Stimulated activated CD8-positive, alpha-beta memory T cell treated with anti-CD3 and anti-CD28 coated beads, Interleukin-12 subunit alpha, Interleukin-12 subunit beta, amount 100 ng/mL, for 4 hours (primary cell): ENCODE measurements at places on chromosomes 1 and 21.

- no peak for DNase-seq
Observed at GRCh38 chr1:220564216-220564615, 36.3 kb downstream of the MARK1 start.

DNA sequence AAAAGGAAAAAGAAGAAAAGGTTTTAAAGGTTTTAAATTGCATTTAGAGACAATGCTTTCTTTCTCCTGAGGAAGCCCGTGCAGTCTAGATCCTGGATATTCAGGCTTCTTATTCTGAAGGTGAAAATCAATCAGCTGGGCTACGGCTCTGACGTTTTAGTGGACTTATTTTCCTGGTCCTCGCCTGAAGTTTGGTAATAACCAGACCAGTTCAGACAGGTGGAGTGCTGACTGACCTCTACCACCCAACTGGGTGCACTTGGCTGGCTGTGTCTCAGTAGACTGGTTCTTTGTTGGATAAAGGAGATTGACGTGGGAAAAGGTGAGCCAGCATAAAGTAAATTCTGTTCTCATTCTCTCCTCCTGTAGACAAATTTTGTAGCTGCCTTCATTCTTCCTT is 7.2 kb upstream of the ATP1A1 start:
- no peak for DNase-seq

GRCh38 chr1:67313934-67314671 is 6.4 kb downstream of the IL12RB2 start:
- no peak for DNase-seq

GRCh38 chr1:77825131-77825709 is 45.8 kb downstream of the MIGA1 start:
- no peak for DNase-seq

- no peak for DNase-seq
Observed at GRCh38 chr21:44375281-44375651, 21.8 kb downstream of the TRPM2 start.

DNA sequence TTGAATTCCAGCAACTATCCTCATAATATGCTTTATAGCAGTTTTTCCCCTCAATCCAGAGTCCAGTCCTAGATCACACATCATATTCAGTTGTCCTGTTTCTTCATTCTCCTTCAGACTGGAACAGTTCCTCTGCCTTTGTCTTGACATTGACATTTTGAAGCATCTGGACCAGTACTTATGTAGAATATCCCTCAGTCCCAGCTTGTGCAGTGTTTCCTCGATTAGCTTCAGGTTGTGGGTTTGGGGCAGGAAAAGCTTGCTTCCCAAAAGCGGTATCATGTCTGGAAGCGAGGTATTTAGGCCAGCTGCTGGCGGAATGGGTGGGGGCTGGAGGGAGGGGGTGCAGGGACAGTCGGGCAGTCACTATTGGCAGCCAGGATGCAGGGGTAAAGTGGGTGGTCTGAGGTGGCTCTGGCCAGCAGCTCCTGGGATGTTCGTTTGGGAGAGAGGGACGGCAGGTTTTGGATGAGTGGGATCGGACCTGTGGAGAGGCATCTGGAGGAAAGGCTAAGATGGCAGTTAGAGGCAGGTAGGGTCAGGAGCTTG is 6.5 kb downstream of the THEMIS2 start:
- DNase-seq = no peak

- DNase-seq = no peak
Observed at GRCh38 chr1:235402457-235403200, 35.4 kb downstream of the TBCE start.

GRCh38 chr1:111553196-111553595 is 49.8 kb upstream of the ADORA3 start:
- DNase-seq = no peak

DNA sequence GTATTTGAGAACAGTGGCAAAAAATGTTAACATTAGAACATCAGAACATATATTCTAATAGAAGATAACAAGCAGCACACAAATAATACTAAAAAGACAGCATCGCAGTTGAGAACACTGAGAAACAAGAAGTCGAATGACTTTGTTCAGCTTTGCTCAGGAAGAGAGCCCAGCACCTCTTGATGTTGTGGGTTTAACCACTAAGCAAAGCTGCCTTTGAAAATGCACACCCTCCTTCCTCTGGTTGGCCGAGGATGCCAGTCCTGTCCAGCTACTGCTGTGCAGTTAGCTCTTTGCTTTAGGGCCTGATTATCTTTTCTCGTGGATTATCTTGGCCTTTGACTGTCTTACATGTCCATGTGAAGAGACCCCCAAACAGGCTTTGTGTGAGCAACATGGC is 60.5 kb downstream of the SPATA46 start:
- no peak for DNase-seq

- no peak for DNase-seq
Observed at GRCh38 chr1:65421351-65422025, 1.0 kb downstream of the LEPR start.

DNA sequence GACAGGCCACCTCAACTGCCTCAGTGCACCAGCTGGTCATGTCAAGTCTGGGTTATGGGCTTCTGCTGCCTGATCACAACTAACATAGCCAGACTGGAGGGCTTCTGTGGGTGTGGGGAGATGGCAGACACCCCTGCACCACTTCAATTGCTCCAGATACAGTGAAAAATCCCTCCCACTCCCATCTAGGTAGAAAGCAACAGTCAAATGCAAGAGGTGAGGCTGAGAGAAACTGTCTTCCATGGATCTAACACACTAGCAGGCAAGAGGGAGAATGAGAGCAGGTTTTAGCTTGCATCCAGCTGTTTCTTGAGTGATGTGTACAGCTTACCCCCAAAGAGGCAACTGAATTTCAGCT is 10.8 kb downstream of the KCNA2 start:
- no peak for DNase-seq

GRCh38 chr1:3004285-3005205 is 16.7 kb upstream of the ACTRT2 start:
- no peak for DNase-seq

- no peak for DNase-seq
Observed at GRCh38 chr1:113325022-113325421, 65.3 kb upstream of the MAGI3 start.

- no peak for DNase-seq
Observed at GRCh38 chr1:185694081-185694480, 40.1 kb upstream of the HMCN1 start.

DNA sequence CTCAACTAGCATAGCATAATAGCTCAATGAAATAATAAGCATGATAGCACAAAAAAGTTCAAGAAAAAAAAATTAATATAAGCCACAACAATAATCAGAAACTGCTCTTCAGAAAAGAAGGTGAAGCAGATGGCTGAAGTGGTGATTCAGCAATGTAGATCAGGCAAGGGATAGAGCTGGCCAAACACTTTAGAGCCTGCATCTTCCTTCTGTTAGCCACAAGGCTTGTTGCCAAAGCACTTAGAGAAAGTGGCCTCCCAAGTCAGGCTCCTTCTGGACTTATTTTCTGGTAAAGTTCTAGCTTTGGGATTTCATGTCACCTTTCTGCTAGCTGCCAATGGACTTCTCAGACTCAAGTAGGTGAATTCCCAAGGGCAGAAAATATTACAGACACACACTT is 60.3 kb upstream of the C1orf87 start:
- DNase-seq = no peak

GRCh38 chr1:2556678-2557481 is 709 bp downstream of the TNFRSF14 start:
- peak; percentile 23 for DNase-seq
